Activated CD8-positive, alpha-beta memory T cell treated with anti-CD3 and anti-CD28 coated beads, Interleukin-2, amount 50 U/mL, for 4 hours (primary cell): ENCODE measurements at places on chromosomes 16 and 17.

GRCh38 chr17:80248894-80249710, 11.6 kb upstream of the RNF213 start:
- DNase-seq = no peak

DNA sequence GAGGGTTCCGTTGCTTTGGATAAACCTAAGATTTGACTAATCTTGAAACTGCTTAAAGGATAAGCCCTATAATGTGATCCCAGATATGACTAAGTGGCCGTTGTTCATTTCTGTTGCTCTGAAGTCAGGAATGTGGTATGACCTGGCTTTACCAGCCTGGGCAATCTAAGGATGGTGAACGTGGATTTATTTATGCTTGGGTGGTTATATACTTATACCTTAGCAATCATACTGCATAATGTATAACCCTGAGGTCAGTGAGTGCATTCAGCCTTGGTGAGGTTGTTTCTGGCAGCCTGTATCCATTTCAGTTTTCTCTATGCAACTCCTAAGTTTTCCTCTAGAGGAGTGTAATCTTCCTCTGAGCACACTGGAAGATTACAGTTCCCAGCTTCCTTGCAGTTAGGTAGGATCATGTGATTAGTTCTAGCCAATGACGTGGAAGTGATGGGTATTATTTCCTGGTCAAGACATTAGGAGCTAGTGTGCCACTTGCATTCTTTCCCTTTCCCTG, 41.9 kb downstream of the FTO start:
- DNase-seq = no peak

DNA sequence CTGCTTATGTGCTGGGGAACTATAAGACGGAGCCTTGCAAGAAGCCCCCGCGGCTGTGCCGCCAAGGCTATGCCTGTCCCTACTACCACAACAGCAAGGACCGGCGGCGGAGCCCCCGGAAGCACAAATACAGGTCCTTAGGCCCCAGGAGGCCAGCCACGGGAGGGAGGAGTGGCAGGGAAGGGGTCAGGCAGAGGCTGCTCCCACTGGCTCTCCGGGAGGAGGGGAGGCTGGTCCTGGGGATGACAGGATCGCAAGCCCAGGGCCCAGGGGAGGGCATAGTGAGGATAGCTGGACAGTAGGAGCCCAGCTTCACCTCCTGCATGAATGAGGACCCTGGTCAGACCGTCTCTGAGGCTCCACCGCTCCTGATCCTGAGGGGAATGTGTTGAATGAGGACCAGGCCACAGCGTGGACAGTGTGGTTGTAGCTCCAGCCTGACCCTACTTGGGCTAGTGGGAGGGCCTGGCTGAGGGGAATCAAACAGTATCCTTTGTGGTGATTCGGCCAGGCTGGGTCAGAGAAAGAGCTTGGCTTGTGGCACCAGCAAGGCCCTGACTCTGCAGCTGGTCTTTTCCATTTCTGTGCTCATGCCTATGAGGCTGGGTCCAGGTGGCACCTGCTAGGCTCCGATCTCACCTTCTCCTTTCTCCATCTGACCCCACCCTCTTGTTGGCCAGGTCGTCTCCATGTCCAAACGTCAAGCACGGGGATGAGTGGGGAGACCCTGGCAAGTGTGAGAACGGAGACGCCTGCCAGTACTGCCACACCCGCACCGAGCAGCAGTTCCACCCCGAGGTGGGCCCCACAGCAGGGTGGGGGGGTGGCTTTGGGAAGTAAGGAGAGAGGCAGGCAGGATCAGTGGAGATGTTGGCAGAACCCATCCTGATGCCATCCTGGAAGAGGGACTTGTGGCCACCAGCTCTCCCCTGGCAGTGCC, 28.7 kb downstream of the UNK start:
- DNase-seq = no peak

DNA sequence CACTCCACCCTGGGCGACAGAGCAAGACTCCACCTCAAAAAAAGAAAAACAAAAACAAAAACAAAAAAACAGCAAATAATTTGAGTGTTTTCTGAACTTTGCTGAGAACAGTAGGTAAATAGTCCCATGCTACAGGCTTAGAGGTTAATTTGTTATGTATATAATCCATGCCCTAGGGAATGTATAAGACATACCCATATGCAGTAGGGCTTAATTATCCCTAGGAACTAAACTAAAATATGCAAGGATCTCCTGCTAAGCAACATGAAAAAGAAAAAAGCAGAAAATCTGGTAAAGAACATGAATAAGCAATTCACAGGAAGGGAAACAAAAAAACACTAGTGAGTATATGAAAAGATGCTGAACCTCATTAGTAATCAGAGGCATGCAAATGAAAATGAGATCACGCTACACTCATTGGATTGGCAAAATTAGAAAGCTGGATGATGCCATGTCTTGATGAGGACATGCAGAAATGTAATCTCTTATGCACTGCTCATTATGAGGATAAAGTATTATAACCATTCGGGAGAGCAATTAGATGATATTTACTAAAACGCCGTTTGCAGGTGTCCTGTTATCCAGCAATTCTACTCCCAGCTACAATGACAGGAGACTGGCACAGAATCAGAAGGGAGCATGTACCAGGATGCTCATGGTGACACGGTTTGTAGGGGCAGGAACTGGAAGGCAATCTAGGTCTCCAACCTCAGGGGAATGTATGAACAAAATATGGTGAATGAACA, 5.6 kb downstream of the KCTD13 start:
- DNase-seq = no peak
